NCI-H2081 treated with DMSO at 0.1 percent for 48 hours (cell line): ENCODE measurements at places on chromosomes 2 and 18.

GRCh38 chr18:54023471-54023870 is 201.0 kb downstream of the MBD2 start:
- DNase-seq: no peak

GRCh38 chr2:48356701-48357325 is 173.1 kb upstream of the STON1 start:
- DNase-seq: no peak

DNA sequence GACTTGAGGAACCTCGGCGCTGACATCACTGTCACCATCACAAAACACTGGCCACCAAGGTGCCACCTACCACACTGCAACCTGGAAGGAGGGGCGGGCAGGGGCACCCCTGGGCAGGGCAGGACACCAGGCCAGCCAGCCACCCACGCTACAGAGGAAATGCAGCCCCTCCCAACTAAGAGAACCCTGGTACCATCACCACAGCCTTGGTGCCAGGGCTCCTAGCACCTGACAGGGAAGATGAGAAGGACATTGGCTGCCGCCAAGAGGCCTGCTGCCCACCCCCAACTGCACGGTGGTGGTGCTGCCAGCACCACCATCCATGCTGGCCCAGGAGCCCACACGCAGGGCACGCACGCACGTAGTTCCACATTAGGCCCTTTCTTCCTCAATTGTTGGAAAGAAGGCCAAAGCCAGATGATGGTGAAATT is 88.7 kb downstream of the HDAC4 start:
- no peak for DNase-seq

DNA sequence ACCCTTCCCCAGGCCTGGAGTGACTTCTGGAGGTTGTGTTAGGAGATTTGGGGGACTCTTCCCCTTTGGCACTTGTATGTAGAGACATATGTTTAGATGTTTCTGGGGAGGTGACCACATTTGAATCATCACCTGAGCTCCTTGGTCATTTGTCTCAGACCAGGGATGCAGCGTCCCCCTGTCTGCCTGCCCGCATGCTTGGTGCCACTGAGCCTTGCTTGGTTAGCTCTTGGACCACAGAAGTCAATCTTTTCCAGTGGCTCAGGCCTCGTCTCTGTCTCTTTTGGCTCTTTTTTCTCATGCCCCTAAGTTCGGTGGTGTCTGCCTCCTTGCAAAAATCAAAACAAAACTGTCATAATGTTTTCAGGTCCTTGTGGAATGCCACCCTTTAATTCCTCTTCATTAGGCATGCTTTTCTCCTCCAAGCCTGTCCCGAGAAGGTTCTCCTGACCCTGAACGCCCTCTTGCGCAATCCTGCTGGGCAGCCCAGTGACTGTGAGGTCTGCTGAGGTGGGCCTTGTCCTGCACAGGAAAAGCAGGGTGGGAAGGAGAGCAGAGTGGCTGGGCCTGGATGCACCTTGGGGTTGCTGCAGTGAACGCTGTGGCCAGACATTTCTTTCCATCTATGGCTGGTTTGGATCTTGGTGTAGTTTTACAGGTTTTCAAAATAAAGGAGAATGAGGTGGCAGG is 24.9 kb downstream of the GLI2 start:
- DNase-seq: no peak

- DNase-seq: no peak
These were observed 12.9 kb upstream of the NFATC1 start for GRCh38 chr18:79382681-79383387.

GRCh38 chr2:184685999-184686841 is 87.9 kb downstream of the ZNF804A start:
- DNase-seq: no peak

DNA sequence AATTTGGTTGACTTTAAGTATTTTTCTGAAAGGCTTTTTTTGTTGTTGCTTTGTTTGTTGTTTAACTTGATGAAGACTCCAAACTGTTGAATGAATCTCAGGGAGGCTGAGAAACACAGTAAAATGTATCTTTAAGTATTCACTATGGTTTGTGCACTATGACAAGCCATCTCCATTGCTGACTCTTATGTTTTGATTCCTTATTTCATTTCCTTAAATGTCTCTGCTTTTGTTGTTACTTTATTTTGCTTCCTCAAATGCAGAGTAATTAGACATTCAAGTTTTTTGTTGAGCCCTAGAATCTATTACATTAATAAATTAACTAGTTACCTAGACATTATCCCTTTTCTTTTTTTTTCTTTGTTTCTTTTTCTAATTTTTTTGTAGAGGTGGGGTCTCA is 46.3 kb upstream of the SLC39A10 start:
- no peak for DNase-seq

- peak; percentile 43 for DNase-seq
These were observed 533.5 kb upstream of the NRP2 start for GRCh38 chr2:205148755-205149154.
